ENCODE measurements at places on chromosomes 5 and 9.

DNA sequence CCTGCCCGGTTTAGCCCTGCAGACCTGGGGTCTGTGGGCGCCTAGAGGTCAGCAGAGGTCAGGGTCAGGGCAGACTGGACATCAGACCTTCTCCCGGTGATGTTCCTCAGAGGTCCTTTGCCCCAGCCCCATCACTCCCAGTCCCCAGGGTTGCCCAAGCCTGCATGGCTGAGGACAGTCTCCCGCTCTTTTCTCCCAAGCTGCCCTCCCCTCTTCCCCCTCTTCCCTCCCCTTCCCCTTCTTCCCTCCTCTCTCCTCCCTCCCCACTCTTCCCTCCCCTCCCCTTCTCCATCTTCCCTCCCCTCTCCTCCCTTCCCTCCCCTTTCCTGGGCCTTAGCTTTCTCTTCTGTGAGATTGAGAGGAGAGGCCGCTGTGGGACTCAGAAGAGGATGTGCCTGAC lies 10.4 kb downstream of the LHX3 start:
- no peak for DNase-seq

DNA sequence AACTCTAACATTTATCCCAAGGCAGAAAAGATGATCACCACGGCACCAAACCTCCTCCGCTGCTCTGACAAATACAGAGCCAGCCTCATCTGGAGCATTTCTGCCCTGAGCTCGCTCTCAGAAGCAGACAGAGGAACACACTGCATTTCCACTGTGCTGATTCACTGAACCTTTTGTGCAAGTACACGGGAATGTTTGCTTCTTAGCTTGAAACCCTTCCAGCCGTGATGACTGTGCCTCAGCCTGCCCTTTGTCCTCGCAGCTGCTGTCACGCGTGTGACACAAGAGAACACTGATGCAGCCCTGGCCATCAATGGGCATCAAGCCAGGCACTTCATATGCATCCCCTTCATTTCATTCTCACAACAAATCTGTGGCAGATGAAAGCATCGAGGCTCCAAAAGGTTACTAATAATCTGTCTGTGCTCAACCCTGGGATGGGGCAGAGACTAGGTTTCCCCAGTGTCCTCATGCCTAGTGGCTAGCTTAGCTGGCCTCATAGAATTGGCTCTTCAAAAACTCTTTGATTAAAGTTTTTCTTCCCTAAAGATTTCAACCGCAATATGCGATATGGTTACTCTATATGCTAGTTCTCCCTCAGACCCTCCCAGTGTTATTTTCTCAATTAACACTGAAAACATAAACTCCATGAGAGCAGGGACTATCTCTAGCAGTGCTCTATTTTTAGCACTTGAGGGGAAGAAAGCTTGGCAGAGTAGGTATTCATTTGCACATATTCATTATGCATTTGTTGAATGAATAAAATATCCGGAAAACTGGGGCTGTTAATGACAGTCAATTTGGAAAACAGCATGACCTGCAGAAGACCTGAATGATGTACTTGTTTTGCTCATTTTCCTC lies 7.3 kb downstream of the CDC14B start:
- DNase-seq: no peak

DNA sequence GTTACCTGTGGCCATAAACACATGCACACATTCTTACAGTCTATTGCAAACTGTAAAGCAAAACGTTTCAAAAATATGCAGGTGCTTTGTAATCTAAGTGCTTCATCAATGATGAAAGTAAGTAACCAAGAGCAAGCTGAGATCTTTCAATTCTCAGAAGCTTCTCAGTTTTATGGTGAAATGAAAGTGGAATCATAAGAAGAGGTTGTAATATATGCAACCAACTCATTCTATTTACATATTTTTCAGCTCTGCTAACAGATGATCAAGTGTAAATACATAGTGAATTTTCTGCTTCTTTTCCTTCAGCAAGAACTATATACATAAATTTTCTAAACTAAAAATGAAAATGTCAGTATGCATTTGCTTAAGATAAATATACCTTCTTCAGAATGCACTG lies 33.1 kb upstream of the PRDM9 start:
- DNase-seq: no peak

DNA sequence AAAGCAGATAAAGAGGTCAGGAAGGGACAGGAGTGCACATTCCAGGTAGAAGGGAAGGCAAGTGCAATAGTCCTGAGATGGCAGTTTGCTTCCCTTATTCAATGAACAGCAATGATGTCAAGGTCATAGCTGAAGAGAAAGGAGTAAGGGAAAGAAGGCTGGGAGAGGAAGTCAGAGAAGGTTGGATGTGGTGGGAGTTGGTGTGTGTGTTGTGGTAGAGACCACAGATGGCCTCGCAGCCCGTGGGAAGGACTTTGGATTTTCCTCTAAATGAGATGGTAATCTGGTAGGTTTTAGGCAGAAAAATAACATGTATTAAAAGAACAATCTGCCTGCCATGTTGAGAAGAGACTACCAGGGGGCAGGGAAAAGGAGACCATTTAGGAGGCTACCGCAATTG lies 25.1 kb upstream of the LPAR1 start:
- DNase-seq: no peak

- DNase-seq: no peak
These were observed 24.4 kb downstream of the ZCCHC7 start for GRCh38 chr9:37144762-37145161.

DNA sequence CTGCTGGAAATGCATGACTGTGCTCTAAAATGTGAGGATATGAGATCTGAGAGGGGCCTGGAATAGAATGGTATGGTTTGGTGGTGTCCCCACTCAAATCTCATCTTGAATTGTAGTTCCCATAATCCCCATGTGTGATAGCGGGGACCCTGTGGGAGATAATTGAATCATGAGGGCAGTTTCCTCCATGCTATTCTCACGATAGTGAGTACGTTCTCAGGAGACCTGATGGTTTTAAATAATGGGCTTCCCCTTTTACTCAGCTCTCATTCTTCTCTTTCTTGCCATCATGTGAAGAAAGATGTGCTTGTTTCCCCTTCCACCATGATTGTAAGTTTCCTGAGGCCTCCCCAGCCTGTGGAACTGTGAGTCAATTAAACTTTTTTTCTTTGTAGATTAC lies 133.6 kb upstream of the ADAMTS16 start:
- no peak for DNase-seq

DNA sequence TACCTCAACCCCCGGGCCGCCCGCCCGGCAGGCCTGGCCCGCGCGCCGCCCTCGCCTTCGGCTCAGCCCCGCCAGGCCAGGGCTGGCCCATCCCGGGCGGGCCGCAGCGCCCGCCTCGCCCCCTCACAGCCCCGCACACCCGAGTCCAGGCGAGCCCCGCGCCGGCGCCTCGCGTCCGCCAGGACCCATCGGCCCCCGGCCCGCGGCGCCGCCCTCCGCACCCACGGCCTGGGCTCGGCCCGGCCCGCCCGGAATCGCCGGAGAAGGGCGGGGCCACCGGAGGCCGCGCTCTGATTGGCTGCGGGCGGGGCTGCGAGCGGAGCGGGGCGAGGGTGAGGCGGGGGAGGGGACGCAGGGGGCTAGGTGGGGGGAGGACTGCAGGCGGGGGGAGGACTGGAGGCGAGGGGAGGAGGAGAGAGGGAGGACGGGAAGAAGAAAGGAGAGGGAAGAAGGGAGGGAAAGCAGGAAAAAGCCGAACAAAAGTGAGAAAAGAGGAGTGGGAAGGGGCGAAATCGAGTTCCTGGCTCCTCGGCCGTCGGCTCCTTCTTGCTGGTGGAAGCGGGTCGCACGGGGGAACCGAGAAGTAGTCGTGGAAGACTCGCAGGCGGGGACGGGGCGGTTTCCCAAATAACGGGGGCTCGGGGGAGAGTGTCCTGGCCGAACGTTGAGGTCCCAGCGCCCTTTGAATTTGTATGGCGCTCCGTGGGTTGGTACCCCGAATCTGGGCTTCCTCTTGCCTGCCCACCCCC lies 472 bp upstream of the UBTD2 start:
- peak; percentile 70 for DNase-seq

GRCh38 chr9:88179062-88179521 lies 40.8 kb upstream of the SPATA31C2 start:
- DNase-seq: no peak

DNA sequence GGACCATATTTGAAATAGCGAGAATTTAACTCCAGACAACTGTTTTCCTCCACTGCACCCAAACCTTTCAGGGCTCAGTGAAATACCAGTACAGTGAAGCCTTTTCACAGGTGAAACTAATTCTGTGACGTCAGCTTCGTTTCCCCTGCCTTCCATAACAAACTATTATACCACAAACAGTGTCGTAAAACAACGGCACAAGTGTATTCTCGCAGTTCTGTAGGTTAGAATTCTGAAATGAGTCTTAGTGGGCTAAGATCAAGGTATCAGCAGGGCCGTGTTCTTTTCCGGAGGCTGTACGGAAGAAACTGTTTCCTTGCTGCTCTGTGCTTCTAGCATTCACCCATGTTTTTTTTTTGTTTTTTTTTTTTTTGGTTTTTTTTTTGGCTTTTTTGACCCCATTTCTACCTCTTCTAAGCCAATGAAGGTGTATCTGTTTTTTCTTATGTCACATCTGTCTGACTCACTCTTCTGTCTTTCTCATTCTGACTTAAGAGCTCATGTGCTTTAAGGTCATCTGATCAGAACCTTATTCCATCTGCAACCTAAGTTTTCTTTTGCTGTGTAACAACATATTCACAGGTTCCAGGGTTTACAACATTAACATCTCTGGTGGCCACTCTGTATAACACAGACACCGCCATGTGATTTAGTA lies 20.1 kb downstream of the ISOC1 start:
- DNase-seq: no peak

- peak; percentile 25 for DNase-seq
These were observed 20.3 kb downstream of the WHRN start for GRCh38 chr9:114484854-114485443.

GRCh38 chr5:65919773-65920172 lies 6.6 kb upstream of the ERBIN start:
- DNase-seq: no peak
